Islet precursor cell (in vitro differentiated cells): ENCODE measurements at places on chromosomes 4 and X.
A peak's percentile ranks its signal among the peaks of the same experiment; 100 is the strongest.

DNA sequence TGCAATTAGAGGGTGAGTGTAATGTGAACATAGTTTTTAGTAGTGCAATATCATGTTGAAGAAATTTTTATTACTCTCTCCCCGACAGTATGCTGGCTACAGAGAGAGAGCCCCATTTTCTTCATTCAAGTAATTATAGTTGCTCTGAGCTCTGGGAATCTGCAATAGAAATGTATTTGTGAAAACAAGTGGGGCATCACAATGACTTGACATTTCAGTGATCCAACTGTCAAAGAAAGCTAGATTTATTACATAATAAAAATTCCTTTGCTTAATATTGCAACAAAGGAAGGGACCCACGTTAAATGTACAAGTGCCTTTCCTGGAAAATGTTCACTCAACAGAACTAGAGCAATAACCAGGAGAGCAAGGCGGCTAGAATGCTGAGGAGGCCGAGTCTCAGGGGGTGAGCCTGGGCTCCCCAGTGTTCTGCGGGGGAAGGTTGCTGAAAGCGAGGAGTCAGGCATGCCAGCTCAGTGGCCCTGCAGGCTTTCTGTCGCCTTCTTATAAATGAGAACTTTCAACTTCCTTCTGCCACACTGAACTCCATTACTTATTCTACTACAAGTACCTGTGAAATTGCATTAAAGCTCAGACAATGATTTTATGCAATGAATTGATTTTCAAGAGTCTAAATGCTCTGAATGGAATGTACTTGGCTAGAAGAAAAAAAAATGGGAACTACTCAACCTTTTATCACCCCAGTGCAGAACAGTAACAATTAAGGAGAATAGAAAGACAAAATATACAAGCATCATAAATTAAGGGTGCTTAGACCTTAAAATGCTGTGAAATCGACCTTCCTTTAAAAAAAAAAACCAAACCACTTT, 476.4 kb downstream of the AFF2 start:
- no peak for DNase-seq

DNA sequence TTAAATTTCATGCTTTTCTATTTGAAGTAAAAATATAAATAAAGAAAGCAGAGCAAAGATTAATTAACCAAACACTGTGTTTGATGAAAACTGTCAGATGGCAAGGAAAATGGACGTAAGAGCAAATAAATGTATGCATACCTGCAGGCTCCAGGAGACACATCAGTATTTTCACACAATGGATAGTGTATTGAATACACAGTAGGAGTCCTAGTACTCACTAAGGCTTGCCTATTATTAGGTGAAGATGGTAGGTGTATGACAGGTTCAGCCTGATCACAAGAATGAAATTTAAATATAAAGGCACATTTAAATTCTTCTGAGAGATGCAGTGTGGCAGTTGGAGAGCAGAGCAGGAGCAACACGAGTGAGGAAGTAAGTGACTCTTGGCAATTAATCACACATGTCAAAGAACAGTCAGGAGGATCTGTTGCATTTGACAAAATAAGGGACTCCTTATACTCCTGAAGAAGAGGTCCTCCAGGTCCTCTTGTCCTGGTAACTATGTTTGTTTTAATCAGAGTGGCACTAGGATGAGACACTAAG, 106.0 kb upstream of the NDST4 start:
- DNase-seq: no peak

- no peak for DNase-seq
These were observed 17.7 kb upstream of the CPE start for GRCh38 chr4:165360985-165361670.

GRCh38 chr4:48296365-48296764, 26.7 kb upstream of the TEC start:
- no peak for DNase-seq

GRCh38 chrX:139801397-139801813, 93.4 kb upstream of the MCF2 start:
- DNase-seq: no peak

GRCh38 chr4:181261279-181261678, 981.9 kb upstream of the TENM3 start:
- peak; percentile 56 for DNase-seq

- no peak for DNase-seq
These were observed 81.0 kb upstream of the IL2 start for GRCh38 chr4:122537388-122538135.
